Stimulated activated CD8-positive, alpha-beta memory T cell treated with anti-CD3 and anti-CD28 coated beads, Interleukin-4, amount 100 ng/mL, for 1 hour (primary cell): ENCODE measurements at places on chromosomes 3 and 15.

- no peak for DNase-seq
Observed at GRCh38 chr15:92914103-92914499, 14.0 kb downstream of the CHD2 start.

DNA sequence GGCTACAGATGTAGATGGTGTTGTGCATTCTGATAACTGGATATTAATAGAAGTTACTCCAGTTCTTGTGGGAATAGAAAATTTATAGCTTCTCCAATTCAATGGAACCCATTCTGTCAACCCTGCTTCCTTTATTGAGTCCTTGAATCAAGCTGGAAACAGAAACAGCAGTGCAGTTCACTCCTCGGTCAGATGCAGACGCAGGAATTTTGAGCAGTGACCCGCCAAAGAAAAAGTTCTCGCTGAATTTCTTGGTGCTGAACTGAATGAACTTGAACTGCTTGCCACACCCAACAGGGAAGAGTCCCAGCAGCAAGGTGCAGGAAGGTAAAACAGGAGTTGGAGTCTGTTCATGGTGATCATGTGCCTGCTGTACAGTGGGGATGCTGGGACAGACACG is 10.3 kb downstream of the HRH1 start:
- DNase-seq = no peak

DNA sequence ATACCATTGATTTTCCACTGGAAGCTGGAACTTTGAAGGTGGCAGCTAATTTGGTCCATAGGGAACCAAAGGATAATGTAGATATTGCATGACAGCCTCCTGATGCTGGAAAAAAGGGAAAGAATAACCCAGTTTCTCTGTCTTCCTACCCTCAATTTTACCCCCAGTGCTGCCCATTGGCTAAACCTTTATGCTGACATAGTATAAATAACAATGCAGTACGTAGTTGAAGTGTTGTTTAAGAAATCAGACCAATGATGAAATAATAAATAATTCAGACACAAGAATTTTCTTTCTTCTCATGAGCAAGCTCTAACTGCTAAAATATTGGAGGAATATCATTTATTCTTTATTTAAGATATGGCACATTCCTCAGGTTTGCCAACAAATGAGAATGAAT is 843.4 kb downstream of the EPHA3 start:
- no peak for DNase-seq

- no peak for DNase-seq
Observed at GRCh38 chr3:71308836-71309235, 274.7 kb downstream of the FOXP1 start.

GRCh38 chr3:189820365-189820720 is 189.2 kb downstream of the TP63 start:
- no peak for DNase-seq

DNA sequence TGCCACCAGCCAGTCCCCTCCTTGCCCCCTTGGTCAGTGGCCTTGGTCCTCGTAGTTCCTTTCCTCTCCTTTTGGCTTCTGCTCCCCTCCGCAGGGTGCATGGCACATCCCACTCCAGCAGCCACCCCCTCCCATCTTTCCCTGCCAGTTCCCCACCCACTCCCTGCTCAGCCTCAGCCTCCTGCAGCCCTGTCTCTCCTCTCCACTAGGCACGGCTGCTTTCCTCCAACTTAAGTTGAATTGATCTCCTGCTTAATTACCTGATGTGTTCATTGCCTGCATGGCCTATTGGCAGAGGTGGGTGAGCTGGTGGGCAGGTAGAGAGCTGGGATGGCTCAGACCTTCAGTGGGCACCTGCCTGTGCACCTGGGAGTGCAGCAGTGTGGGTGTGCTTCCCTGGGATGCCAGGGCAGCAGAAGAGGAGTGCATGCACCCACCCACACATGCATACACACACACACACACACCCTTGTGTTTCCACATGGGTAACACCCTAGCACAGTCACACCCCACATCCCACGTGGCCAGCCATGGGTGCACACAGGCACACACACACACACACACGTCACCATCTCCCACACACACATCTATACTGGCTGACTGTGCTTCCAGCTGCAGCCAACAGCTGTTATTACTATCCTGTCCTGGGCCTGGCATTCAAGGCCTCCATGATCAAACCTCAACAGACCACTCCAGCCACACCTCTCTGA is 30.9 kb downstream of the C3orf18 start:
- DNase-seq = no peak

- DNase-seq = no peak
Observed at GRCh38 chr3:3551981-3552380, 247.2 kb upstream of the LRRN1 start.
